ENCODE measurements at places on chromosomes 3 and 15. TPM values are rescaled to one million over a fixed set of nuclear protein-coding genes. Genes with fewer than 3 reads are reported as not detected.

SPATA12 gene
- not detected for polyA plus RNA-seq

CIDEC gene
- polyA plus RNA-seq, result not detected

LMAN1L gene
- not detected for polyA plus RNA-seq

SLC35G2 gene
- polyA plus RNA-seq, result 115 TPM

RETNLB gene
- not detected for polyA plus RNA-seq

CACNA1D gene
- polyA plus RNA-seq, result 1.9 TPM

PCLAF gene
- polyA plus RNA-seq, result 2.1 TPM

PLD1 gene
- polyA plus RNA-seq, result 19.6 TPM

CACNA2D3 gene
- 6.2 TPM for polyA plus RNA-seq

AQP9 gene
- not detected for polyA plus RNA-seq

P4HTM gene
- polyA plus RNA-seq, result 105 TPM

GHRL gene
- polyA plus RNA-seq, result not detected

ADAMTSL3 gene
- 2.2 TPM for polyA plus RNA-seq

TUSC7 gene
- 5.7 TPM for polyA plus RNA-seq

CCDC191 gene
- polyA plus RNA-seq, result 10.9 TPM

LIPC gene
- not detected for polyA plus RNA-seq

All from Purkinje cell (primary cell).